ENCODE measurements at places on chromosomes 11 and 22.

DNA sequence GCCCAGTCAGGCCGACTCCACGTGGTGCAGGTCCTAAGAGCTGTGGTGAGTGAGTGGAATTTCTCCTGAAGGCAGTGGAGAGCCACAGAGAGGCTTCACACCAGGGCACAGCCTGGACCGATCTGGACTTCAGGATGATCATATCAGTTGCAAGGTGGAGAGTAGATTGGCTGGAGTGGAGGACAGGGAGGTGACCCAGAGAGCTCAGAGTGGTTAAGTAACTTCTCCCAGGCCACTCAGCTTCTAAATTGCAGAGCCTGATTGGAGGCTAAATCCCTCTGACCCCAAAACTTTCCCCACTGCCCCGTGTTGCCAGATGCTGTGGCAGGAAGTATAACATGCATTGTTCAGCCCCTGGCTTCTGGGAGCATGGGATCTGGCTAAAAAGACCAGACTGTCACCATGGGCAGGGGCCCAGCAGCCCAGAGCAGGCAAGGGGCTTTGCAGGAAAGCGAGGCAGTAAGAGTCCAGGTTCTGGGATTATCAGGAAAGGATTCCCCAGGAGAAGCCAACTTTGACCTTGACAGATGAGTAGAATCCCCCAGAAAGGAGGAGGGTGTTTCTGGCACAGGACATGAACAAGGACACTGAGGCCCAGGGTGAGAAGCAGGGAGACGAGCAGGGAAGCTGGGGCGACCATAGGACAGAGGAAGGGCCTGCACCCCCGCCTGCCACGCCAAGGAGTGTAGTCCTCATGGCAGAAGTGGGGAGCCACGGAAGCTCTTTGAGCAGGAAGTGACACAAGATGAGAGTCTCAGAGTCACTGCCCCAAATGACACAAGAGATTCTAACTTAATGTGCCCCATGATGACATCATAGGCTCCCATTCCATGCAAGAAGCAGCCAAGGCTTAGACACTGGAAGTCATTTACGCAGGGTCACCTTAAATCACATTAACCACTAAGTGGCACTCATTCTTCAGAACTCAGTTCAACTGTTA lies 4.8 kb downstream of the SLC35C1 start:
- no peak for DNase-seq

GRCh38 chr11:129457321-129457720 lies 81.7 kb downstream of the BARX2 start:
- no peak for DNase-seq

DNA sequence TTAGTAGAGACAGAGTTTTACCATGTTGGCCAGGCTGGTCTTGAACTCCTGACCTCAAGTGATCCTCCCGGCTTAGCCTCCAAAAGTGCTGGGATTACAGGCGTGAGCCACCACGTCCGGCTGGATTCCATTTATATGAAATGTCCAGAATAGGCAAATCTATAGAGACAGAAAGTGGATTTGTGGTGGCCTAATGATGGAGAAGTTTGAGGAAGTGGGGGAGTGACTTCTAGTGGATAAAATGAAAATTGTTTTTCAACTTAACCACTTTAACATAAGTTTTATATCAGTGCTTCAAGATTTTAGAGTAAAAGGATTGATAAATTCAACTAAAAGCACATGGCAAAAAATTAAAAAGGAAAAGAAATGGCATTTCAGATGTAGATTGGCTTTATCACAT lies 66.2 kb downstream of the HIPK3 start:
- no peak for DNase-seq

GRCh38 chr22:30717331-30717921 lies 22.8 kb downstream of the OSBP2 start:
- DNase-seq = no peak

- no peak for DNase-seq
These were observed 50.2 kb downstream of the AP2A2 start for GRCh38 chr11:975827-976226.

DNA sequence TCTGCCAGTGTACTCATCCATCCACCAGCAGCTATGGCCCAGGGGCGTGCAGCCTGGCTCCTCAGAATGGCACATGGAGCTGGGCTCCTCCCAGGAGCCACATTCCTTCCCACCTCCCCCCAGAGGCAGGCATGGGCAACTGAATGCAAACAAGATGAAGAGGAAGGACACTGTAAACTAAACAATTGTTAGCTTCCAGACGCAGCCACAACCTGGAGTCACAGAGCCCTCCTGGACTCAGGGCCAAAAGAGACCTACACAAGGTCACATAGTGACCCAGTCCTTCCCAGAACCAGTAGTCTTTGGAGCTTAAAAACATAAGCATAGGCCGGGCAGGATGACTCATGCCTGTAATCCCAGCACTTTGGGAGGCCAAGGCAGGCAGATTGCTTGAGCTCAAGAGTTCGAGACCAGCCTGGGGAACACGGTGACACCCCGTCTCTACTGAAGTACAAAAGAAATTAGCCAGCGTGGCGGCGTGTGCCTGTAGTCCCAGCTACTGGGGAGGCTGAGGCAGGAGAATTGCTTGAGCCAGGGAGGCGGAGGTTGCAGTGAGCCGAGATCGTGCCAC lies 30.7 kb upstream of the CLDN5 start:
- no peak for DNase-seq

GRCh38 chr22:20240447-20240764 lies 27.7 kb downstream of the RTN4R start:
- DNase-seq = no peak

DNA sequence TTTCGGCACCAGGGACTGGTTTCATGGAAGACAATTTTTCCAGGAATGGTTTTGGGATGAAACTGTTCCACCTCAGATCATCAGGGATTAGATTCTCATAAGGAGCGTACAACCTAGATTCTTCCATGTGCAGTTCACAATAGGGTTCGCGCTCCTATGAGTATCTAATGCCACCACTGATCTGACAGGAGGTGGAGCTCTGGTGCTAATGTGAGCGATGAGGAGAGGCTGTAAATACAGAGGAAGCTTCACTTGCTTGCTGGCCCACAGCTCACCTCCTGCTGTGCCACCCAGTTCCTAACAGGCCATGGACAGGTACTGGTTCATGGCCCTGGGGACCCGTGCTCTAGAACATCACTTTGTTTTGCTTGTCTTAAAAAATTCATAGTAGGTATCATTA lies 41.8 kb upstream of the AMPD3 start:
- DNase-seq = no peak

- DNase-seq = no peak
These were observed at the start of gene SLCO2B1 for GRCh38 chr11:75150879-75151278. TSS of gene SLCO2B1 (plus strand) at chr11:75151107. CDS start at chr11:75151382, 275 bp downstream.

DNA sequence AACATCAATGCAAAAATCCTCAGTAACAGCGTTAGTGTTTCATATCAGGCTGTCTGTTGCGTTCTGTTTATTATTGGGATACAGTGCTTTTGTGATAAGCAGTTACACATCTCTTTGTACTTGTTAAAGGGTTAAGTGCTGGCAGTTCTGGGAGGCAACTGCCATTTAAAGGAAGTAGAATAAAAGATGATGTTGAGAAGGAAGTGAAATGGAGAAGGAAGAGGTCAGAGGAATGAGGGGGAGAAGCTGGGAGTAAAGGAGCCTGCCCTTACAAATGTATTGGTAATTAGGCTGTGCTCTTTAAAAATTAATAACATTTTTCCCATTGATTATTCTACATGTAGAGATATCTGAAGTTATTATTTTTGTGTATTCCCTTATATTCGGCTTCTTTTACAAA lies 674.7 kb downstream of the NTM start:
- no peak for DNase-seq

Measured in cortex of kidney (tissue), 1 donor.